Caco-2 (cell line): ENCODE measurements at places on chromosomes 12 and 14.
A peak's percentile ranks its signal among the peaks of the same experiment; 100 is the strongest.

- DNase-seq, result no peak
Measured at GRCh38 chr12:51323317-51323960, 535 bp downstream of the BIN2 start.

- DNase-seq, result no peak
Measured at GRCh38 chr14:104591031-104591430, 11.5 kb downstream of the C14orf180 start.

DNA sequence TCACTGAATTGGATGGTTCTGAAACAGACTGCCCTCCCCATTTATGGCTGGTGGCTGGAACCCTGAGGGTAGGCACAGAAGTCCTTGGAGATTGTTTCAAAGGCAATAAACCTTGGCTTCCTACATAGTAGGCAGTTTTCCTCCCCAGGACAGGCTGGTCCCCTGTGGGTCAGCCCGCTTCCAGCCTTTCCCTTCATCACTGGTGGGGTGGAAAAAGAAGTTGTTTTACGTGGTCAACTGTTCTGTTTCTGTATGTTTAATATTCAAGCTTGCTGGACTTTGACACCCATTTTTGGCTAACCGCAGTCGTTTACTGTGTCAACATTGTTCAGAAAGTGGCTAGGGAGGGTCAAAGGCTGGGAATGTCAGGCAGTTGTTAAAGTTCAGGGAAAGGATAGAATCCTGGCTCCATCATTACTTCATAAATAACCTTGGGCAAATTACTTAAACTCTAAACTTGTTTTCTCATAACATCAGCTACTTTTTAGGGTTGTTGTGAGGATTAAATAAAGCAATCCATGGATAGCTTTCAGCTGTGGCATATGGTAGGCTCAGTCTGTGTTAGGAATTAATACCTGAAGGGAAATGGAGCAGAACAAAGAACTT is 2.4 kb downstream of the KLHDC2 start:
- DNase-seq, result peak; percentile 79

DNA sequence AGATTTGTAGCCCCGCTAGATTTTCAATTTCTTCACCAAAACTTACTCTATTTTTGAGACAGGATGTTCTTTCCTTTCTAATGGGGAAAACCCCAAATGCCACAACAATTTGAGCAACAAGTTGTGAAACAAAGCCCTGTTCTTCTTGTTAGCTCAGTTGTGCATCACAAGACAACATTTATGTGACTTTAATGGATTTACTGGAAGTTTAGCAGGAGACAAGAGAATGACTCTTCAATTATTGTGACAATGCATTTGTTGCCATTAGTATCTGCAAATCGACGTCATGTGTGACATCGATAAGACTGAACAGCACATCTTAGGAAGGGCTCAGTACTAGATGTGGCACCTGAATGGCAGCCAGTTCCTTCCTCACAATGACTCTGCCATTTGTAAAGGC is 1028.9 kb upstream of the TMEM132C start:
- no peak for DNase-seq
